SIG-M5 (cell line): ENCODE measurements at places on chromosomes 6 and 20.

GRCh38 chr6:154276810-154277628 lies 79.6 kb downstream of the IPCEF1 start:
- DNase-seq: no peak

DNA sequence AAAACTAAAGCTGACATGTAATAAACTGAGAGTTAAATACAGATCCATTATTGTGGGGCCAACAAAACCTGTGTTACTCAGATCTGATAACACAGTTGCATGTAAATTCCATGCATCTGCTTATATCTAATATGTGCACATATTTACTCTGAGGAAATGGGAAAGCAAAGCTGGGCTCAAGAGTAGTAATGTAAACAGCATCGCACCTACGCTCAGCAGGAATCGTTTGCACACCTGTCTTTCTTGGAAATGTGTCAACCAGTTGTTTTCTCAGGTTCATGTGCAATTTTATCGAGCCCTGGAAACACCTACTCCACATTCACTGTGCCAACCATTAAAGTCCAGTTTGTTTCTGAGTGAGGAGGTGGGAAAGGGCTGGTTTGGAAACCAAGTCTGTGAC lies 80.3 kb upstream of the CNKSR3 start:
- no peak for DNase-seq

DNA sequence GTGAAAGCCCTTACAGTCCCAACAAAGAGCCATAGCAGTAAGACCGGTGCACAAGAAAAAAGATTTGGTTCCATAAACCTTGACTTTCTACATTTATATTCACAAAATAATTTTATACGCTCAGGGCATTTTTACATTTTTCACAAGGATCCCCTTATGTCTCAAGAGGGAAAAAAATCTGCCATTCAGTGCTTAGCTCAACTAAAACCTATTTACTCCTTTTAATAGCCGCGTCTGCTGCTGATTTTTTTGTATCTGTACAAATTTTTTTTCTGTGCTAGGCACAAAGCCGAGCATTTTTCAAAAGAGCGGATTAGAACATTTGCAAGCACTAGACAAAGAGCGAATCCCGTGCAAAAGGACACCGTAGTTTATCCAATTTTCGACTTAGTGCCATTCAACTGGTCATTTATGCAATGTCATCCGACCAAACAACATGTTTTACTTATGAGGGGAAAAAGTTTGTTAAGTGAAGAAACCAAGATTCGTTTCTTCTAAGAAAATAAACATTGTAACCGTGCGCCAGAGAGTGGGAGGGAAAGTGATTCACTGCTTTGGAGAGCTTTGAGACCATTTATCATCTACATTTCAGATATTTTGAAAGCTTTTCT lies 3.7 kb downstream of the TFAP2D start:
- DNase-seq: no peak

GRCh38 chr6:163383912-163384311 lies 30.6 kb upstream of the QKI start:
- no peak for DNase-seq

DNA sequence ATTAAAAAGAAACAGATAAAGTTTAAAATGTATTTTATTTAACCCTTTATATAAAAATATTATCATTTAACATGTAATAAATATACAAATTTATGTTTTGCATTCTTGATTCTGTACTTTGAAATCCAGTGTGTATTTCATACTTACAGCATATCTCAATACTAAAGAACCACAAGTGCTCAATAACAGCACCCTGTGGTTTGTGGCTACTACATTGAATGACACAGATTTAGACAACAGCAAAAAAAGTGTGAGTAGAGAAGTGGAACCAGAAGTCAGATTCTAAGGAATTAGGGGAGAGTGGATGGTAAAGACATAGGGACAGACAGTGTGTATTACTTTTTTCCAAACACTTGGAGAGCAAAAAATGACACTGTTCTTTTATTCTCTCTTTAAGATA lies 524.5 kb downstream of the BMP2 start:
- no peak for DNase-seq
